ENCODE measurements at places on chromosomes 3 and 15.

DNA sequence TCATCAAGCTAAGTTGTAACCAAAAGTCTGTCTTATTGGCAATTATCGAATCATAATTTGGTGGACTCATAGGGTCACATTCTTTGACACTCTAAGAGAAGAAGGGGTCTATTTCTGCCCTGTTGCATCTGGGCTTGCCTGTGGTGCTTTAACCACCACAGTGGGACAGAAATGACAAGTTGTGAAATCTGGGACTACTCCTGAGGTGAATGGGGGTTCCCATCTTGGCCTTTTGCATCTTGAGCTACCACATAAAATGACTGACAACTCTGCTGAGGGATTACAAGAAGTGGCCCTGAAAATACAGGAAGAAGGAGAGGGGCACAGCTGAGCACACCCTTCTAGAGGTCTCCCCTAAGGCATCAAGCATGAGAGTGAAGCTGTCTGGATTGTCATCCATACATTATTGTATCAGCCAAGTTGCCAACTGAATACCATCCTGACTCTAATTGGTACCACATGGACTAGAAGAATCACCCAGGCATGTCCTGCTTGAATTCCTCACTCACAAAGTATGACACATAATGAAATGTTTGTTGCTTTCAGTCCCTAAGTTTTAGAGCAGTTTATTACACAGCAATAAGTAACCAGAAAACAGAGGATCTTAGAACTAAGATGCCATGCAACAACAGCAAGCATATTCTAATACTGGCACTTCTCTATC, 306.5 kb downstream of the ROBO1 start:
- DNase-seq = no peak

DNA sequence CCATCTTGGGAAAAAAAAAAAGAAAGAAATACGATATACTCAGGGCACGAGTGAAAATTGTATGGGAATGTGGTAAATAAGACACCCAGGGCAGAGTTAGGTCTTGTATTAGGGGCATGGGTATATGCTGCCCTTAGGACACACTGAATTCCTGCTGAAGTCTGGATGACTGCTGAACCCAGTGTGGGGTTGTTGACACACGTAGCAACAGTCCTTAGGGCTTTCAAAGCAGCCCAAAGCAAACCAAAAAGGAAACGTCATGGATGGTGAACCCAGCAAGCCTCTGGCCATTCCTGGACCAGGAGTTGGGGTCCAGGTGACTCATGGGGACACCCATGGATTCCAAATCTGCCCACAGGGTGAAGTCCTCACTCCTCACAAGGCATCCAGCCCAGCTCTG, 27.1 kb upstream of the SEMA3F start:
- no peak for DNase-seq

DNA sequence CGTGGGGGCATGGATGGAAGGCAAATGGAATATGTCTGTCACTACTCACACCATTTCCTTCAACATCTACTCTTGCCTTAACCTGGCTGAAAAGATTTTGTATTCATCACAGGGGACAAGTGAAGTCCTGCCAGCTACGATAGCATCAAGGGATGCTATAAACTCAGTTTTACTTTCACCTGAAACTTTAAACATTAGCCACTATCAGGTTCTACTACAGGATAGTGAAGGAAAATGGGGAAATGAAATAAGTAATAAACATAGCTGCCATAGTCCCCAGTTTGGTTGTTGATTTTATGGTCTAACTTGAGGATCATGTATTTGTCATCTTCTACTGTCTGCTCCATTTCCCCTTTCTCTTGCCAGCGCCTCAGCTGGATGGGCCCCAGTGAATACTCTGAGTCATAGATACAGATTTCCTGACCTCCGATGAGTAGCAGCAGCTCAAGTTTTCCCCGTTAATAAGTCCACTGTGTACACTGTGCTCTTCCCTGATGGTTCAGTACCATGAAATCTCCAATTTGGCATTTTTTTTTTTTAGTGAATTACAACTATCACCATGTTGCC, 338.2 kb upstream of the SLCO3A1 start:
- no peak for DNase-seq

- DNase-seq = no peak
These were observed 55.2 kb upstream of the TRAK1 start for GRCh38 chr3:42035816-42036482.

DNA sequence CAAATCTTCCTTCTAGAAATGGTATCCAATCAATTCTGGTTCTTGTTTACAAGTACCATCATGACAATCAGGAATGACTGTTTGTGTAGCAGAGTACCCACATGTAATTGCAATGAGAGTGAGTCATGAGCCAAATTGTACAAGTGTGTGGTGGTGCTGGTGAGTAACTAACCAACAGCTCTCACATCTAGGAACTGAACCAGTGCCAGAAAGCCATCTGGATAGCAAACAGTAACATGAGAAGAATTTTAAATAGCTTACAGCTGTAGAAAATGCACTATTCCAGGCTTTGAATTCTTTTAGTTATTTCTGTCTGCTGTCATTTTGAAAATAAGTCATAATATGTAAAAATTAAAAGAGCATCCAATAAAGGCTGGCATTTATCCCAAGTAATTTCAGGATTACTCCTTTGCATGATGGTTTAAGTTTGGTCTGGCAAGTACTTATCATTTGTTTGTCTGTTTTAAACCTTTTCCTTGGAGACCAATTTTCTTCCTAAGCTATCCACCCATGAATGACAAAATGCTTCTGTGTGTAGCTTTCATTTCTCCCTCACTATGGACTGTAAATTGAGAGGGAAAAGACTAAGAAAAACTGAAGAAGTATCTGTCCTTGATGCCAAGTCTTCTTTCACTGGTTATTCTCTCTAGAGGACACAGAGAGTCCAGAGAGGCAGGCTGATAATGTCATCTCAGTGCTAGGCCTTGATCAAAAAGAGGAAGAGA, 60.0 kb downstream of the PIK3CB start:
- no peak for DNase-seq

- DNase-seq = no peak
These were observed 37.7 kb upstream of the SAMMSON start for GRCh38 chr3:69961706-69962439.
